ENCODE measurements at places on chromosomes 6 and 20.

- DNase-seq, result peak; percentile 98
Measured at GRCh38 chr20:1467355-1468116, 887 bp upstream of the NSFL1C start.

DNA sequence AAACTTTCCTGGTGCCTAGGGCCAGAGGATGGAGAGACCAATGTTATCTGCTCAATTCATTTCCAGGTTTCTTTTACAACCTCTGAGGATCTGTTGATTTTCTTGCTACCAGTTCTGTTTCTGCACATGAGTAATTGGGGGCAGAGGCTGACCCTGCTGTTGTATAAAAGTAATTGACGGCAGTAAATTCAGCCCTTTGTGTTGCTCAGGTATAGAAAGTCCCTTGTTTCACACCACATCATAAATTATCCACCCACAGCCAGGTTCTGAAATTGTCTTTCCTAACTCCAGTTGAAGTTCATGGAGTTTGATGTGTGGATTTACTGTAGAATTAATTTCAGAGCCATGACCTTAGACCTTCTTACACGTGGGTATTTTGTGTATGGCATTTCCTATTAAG, 107.4 kb upstream of the GRIK2 start:
- no peak for DNase-seq

GRCh38 chr20:17525650-17526049, 5.5 kb downstream of the BFSP1 start:
- no peak for DNase-seq

- DNase-seq, result no peak
Measured at GRCh38 chr6:37059344-37060194, 54.1 kb downstream of the FGD2 start.

DNA sequence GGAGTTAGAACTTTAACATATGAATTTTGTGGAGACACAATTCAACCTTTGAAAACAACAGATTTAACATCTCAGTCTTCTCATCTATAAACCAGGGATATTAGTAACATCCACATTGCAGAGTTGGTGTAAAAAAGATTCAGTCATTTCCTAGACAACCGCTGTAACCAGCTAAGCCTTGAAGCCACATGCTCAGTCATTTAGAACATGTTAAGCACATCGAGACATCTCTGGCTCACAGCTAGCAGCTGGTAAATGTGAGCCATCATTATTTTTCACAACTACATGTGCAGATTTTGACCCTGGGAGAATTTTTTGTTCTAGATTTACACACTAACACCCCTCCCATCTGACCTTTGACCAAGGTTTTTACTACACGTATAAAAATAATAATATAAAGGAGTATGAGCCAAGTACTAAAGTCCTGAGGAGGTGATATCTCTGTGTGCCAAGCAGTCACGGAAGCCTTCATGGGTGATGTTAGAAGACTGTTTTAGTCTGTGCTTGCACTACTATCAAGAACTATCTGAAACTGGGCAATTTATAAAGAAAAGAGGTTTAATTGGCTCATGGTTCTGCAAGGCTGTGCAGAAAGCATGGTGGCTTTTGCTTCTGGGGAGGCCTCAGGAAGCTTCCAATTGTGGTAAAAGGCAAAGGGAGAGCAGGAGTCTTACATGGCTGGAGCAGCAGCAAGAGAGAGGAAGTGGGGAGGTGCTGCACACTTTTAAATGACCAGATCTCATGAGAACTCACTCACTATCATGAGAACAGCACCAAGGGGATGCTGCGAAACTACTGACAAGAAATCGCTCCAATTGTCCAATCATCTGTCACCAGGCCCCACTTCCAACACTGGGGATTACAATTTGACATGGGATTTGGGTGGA, 48.7 kb upstream of the IL20RA start:
- no peak for DNase-seq

- DNase-seq, result no peak
Measured at GRCh38 chr6:76124018-76124417, 51.6 kb upstream of the IMPG1 start.

DNA sequence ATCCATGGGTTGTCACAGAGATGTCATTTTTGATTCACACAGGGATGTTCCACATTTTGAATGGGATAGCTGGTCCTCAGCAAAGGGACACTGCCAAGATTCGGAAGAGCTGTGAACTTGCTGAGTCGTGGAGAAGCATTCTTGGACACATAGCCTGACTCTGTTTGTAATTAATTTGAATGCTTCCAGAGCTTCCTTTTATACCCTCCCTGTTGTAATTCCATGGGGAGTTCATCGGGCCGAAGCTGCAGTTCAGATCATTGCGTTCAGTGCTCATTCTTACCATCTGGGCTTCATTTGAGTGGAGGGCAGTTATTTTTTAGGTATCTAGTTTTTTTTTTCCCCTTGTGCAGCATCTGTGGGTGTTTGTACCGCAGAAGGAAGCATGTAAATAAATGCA, 126.5 kb downstream of the SLC24A3 start:
- no peak for DNase-seq

DNA sequence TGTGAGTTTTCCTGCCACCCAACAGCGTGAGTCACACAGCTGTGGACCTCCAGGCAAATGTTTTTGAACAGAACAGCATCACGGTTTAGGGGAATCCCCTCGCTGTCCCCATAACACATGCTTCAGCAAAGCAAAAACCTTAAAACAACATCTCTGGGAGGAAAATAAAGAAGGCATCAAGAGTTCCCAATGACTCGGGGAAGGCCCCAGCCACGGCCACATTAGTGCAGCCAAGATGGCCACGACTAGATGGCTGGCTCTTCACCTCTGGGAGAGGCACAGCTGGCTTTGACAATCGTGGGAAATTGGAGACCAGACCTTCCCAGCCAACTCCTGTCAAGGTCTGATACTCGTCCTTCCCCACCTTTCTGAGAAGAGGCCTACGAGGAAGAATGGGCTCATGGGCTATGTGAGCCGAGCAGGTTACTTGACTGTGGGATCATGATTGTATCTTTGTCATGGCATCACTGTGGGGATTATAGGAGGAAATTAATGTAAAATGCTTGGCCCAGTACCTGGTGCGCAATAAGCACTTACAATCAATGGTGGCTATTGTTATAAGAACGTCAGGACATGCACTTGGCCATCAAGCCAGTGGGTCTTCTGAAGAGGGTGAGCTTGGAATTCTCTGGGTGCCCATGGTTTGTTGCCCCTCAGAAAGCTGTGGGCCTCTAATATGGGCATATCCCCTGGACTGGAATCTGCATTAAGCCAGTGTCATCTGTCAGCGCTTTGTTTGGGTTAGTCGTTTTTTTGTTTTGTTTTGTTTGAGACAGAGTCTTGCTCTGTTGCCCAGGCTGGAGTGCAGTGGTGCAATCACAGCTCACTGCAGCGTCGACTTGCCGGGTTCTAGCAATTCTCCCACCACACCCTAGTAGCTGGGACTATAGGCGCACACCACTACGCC, 43.6 kb downstream of the FGD2 start:
- no peak for DNase-seq

- no peak for DNase-seq
Measured at GRCh38 chr6:37202788-37203491, 33.0 kb downstream of the PIM1 start.

DNA sequence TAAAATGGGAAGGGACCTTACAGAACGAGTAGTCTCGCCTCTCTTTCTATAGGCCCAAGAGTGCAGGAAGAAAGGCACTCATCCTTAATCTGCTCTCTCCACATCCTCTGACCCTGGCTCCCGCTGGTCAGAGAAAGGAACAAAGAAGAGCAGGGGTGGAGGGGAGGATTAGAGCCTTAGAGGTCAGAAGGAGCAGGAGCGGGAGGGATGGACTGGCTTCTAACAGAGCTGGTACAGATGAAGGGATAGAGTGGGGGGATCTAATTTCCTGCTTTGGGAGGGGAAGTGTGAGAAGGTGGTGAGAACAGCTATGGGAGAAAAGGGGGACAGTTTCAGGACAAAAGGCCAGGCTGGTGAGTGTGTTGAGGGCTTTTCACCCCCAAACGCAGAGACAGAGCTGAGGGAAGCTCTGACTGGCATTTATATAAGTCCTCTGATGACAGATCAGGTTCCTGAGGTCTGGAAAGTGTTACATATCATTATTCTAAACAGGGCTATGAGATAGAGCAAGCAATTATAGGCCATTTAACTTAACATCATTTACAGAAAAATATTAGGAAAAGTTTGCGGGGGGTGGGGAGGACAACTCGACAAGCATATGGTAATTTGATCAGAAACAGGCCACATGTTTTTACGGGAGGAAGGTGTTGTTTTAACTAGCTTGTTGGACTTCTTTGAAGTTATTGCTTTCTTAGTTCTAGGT, 111.1 kb downstream of the FOXC1 start:
- DNase-seq, result no peak

GRCh38 chr6:166258854-166259276, 49.3 kb downstream of the PRR18 start:
- peak; percentile 69 for DNase-seq

GRCh38 chr6:65155083-65155482, 551.9 kb downstream of the EYS start:
- no peak for DNase-seq

DNA sequence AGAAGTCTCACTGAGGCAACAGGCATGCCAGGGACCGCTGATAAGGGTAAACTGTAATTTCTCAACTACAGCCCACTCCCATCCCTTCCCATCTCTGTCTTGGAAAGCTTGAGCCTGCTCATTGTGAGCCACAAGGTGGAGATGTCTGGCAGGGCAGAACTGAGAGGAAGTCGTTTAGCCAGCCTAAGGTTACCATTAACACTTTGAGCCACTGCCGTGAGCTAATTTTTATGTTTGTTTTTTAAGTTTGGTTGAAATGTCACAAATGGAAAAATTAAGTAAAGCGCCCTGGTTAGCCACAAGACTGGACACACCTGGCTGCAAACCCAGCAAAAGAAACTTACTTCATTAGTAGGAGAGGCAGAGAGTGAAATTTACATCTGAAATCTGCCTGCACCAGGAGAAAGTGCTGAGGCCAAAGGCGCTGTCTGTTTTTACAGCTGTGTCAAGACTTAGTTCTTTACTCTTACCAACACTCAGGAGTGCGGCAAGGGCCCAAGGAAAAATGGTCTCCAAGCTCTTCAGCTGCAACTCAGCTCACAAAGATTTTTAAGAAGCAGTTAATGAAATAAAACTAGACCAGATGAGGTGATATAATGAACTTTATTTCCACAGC, 50.0 kb upstream of the FAM83C start:
- DNase-seq, result no peak

DNA sequence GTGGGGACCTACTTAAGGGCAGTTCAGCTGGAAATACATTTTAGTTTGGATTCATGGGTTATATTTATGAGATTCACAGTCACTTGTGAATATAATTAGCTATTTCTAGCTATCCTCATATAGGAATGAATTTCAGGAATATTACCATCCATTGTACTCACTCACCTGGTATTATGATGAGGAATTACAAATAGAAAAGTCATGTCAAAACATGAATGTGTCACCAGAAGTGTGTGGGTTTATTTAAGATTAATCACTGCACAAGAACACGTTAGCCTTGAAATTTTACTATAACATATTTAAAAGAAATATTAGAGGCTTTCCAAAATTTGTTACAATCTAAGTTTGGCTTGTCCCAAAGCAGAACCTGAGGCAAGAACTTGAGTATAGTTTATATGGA, 510.5 kb downstream of the PHF3 start:
- no peak for DNase-seq

DNA sequence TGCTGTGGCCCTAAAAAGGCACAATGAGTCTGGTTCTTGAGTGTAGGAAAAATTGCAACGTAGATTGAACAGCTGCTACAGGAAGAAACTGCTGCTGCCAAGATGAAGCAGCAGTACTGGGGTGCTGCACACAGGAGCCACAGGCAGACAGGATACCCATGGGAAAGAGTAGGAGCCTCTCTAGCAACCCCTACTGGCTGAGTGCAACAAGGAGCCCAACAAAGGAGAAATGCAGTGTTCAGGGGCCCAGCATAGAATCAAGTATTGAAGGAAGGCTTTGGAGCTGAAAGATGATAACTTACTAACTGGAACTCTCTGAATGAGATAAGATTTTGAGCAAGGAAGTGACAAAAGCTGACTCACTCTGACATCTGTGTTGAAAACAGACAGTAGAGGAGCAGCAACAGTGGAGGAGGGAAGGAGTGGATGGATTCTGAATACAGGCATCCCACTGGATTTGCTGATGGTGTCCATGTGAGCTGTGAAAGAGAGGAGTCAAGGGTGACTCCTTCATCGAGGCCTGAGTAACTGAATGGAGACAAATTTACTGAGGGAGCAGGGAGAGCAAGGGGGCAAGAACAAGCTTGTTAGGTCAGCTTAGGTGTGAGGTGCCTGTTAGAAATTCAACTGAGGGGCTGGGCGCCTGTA, 534.7 kb upstream of the JARID2 start:
- DNase-seq, result peak; percentile 82

DNA sequence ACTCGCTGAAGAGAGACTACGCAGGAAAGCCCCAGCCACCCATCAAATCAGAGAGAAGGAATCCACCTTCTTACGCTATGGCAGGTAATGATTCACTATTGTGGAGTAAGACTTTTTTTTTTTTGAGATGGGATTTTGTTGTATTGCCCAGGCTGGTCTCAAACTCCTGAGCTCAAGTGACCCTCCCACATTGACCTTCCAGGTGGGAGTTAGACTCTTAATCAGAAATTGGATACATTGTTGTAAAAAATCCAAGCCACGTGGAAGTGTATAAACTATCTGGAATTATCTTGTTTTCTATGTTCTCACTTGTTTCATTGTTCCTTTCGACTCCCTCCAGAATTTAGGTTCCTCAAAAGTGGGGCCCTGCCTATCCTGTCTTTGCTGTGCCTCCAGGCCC, 6.8 kb downstream of the NQO2 start:
- no peak for DNase-seq

GRCh38 chr6:53527249-53527765, 17.6 kb downstream of the GCLC start:
- no peak for DNase-seq

GRCh38 chr6:134590449-134590848, 272.5 kb upstream of the SGK1 start:
- no peak for DNase-seq

DNA sequence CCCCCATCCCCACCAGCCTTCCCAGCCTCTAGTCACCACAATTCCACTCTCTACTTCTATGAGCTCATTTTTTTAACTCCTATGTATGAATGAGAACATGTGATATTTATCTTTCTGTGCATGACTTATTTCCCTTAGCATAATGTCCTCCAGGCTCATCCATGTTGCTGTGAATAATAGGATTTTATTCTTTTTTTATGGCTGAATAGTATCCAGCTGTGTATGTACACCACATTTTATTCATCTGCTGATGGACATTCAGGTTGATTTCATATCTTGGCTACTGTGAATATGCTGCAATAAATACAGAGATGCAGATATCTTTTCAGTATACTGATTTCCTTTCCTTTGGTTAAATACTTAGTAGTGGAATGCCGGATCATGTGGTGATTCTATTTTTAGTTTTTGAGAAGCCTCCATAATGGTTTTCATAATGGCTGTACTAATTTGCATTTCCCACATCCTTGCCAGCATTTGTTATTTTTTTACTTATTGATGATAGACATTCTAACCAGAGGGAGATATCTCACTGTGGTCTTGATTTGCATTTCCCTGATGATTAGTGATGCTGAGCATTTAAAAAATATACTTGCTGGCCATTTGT, 194.9 kb downstream of the PACRG start:
- no peak for DNase-seq

GRCh38 chr6:81901551-81901966, 149.1 kb upstream of the TENT5A start:
- DNase-seq, result no peak
